NCI-H2107 (cell line): ENCODE measurements at places on chromosomes 1 and 21.

- no peak for DNase-seq
Measured at GRCh38 chr1:58611861-58612385, 34.9 kb upstream of the TACSTD2 start.

DNA sequence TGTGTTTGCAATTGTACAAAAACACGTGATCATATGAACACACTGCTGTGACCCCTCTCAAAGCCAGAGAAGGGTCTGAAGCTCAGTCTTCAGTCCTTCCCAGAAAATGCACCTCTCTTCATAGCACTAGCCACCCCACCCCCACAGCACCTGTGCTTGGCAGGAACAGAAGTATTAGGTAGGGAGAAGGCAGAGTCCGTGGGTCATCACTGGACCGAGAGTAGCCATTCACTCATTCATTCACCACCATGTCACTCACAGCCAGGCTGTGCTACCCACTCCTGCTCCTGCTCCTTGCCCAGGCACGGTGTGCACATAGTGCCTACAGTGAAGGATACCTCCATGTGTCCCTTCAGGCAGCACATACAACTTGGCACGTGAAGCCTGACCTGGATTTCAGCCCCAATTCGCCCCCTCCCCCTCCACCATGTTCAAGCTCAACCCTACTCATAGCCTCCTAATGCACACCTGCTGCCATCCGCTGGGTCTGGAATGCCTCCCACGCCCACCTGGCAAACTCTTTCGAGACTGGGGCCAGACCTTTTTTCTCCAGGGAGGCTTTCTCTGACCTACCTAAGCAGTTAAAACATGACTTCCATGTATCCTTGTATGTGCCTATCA lies 81.9 kb upstream of the GALNT2 start:
- no peak for DNase-seq

GRCh38 chr1:211722277-211723175 lies 47.1 kb upstream of the NEK2 start:
- peak; percentile 69 for DNase-seq

GRCh38 chr1:188394677-188395076 lies 1565.9 kb downstream of the PLA2G4A start:
- DNase-seq: no peak

DNA sequence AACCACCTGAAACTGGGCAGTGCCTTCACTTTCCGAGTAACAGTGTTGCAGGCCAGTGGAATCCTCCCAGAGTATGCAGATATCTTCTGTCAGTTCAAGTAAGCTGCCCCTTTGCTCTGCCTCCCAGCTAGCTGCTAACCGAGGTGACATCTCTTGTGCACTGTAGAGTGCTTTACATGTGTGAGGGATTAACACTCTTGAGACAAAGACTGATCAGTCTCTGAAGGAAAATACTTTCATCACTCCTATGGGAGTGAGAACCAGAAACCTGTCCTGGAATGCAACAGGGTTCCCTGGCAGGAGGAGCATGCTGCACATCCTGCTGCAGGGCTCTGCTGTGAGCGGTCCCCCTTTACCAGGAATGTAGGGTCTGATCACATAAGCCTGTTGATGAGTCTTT lies 61.4 kb upstream of the PGD start:
- no peak for DNase-seq

DNA sequence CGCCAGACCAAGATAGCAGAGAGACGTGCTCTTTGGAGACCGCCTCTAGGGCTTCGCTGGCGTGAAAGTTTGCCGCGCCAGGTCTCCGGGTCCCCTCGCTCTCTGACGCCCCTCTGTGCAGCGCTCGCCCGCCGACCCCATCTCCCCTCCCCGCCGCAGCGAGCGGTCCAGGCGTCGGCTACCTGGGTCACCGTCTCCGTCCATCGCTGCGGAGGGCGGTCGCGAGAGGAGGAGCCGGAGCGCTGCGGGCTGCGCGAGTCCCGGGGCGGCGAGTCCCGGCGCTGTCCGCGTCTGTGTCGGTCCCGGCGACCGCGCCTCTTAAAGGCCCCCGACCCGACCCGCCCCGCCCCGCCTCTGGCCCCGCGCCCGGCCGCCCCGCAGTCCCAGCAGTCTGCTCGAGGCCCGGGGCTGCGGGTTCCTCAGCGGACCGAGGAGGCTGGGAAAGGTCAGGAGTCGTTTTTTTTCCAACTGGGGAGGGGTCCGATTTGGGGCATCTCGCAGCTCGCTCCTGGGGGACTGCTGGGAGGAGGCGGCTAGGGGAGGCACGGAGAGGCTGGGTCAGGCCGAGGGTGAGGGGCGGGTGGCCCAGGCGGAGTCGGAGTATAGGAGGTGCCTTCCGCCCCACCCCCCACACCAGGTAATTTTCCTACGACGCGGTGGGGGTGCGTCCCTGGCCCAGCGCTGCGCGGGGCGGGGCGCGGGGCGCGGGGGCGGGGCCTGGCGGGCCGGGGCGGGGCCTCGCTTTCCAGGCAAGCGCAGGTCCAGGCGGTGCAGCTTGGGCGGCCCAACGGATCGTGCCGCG lies at the start of the genes FBXO2 and FBXO44:
Gene FBXO2 (minus strand): TSS at position 293 of the 802 bp plus-strand sequence. CDS start 89 bp downstream, at position 204.
Gene FBXO44 (plus strand): TSS at position 741 of the 802 bp plus-strand sequence. CDS start 959 bp downstream, outside the sequence.
- DNase-seq: no peak

- DNase-seq: no peak
Measured at GRCh38 chr21:45010096-45010495, 64.3 kb upstream of the ADARB1 start.

GRCh38 chr1:241837901-241838300 lies 10.1 kb upstream of the EXO1 start:
- DNase-seq: no peak

GRCh38 chr1:207174913-207175312 lies 70.9 kb downstream of the C4BPA start:
- no peak for DNase-seq

DNA sequence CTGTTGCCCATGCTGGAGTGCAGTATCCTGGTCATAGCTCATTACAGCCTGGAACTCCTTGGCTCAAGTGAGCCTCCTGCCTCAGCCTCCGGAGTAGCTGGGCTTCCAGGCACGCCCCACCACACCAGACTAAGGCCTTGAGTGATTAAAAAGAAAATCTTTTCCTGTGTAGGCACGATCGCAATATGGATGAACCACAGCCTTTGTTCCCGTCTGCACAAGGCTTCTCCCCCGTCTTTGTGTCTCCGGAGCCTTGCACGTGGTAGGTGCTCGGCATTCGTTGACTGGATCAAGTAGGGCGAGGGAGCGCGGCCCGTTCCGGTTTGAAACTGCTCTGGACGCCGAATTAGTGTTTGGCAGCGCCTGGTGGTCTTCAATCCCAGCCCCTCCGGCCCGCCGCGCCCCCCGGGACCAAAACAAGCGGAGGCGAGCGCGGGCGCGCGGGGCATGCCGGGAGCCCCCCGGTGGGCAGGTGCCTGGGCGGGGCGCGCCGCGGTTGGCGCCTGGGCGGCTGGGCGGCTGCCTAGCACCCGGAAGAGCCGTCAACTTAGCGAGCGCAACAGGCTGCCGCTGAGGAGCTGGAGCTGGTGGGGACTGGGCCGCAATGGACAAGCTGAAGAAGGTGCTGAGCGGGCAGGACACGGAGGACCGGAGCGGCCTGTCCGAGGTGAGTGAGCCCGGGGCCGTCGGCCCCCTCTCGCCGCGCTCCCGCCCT lies at the start of gene SFT2D2:
Gene SFT2D2 (plus strand): TSS at position 529 of the 715 bp plus-strand sequence. CDS start 76 bp downstream, at position 605.
- peak; percentile 57 for DNase-seq

DNA sequence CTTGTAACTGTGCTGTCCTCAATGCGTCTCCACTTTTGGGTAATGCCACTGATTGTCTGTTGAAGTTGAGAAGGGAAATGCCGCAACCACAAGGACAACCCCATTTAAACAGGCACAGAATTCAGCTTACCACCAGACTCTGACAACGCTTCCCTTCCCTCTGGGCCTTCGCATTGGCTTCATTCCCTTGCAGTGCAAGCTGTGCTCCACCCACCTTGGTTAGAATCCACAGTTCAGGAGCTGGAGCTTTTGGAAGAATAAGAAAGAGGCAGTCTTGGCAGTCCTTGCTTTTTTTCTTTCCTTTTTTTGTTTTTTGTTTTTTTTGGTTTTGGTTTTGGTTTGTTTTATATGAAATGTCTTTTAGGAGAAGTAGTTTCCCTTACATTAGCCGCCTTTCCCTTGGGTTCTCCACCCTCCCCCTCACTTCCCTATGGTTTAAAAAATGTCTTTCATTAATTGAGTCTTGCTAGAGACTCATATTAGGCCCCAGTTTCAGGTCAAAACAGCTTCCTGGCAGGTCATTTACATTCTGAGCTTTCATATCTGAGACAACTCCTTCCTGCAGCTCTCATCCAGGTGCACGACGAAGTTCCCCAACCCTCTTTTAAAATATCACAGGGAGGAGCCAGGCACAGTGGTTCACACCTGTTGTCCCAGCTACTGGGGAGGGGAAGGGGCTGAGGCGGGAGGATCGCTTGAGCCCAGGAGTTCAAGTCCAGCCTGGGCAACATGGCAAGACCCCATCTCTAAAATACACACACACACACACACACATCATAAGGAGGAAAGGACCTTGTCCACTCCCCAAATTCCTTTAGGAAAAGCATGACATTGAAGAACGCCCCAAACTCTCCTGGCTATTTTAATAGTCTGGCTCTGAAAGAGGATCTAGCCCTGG lies 20.7 kb upstream of the LAX1 start:
- no peak for DNase-seq

GRCh38 chr1:247966532-247967204 lies 1.6 kb downstream of the OR2AK2 start:
- no peak for DNase-seq

GRCh38 chr1:200351826-200352549 lies 57.8 kb downstream of the ZNF281 start:
- DNase-seq: no peak

GRCh38 chr1:159171688-159172501 lies 480 bp downstream of the CADM3 start:
- DNase-seq: no peak

DNA sequence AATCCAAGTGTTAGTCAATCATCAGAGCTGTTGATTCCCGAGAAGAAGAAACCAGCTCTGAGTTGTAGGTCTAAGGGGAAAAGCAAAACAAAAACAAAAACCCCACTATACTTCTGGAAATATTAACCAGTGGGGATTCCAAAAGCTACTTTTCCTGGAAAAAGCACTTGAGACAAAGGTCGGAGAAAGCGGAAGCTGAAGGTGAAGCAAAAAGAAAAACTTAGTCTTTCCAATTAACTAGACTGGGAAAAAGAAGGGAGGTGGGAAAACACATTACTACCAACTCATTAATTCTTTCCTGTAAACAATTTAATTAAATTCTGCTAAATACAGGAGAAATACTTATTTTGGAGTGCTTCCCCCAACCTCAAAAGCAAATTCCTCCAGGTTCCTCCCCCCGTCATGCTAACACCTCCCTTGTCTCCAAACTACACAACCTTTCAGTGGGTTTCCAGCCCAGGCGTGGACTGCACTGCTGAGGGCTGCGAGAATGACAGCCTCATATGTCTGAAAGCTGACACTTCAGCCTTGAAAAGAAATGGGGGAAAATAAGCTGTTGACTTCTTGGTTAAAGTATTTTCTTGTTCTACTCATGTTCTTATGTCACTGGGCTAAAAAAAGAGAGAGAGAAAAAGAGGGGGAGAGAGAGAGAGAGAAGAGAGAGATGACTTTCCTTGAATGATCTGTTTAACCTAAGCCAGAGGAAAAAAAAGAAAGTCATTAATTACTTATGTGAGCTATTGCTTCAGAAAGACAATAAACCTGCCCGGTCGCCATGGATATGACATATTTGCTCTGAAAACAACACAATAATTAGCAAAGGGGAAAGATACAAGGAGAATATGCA lies 5.1 kb downstream of the CASZ1 start:
- DNase-seq: no peak

DNA sequence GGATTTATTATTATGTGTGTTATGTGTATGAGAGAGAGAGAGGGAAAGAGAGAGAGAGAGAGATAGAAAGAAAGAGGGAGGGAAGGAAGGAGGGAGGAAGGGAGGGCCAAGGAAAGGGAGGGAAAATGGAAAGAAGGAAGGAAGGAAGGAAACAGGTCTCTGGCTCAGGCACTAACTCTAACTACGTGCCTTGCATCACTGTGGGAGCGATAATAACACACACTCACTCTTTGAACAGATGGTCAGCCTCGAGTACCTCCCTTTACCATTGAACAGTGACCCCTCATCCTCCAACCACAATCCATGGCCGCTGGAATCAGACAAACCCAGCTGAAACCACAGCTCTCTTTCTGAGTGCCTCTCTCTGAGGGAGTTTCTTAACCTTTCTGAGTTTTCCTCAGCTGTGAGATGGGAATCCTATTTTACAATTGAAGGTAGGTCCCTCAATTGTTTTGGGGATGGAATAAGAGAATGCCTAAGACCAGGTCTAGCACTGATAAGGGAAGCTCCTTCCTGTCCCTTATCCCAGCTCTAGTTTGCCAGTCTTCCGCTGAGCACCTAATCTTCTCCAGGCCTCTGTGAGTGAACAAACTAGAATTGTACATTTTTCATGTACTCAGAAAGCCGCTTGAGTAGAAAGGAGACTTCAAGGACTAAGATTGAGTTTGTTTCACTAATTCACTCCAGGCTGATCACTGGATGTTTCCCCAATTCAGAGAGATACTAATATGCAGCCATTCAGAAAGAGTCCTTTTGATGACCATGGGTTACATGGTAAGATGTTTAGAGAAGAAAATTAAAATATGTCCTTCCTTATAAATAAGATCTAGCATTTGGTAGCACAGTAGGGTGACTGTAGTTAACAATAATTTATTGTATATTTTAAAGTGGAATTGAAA lies 62.8 kb downstream of the IRF2BP2 start:
- no peak for DNase-seq

DNA sequence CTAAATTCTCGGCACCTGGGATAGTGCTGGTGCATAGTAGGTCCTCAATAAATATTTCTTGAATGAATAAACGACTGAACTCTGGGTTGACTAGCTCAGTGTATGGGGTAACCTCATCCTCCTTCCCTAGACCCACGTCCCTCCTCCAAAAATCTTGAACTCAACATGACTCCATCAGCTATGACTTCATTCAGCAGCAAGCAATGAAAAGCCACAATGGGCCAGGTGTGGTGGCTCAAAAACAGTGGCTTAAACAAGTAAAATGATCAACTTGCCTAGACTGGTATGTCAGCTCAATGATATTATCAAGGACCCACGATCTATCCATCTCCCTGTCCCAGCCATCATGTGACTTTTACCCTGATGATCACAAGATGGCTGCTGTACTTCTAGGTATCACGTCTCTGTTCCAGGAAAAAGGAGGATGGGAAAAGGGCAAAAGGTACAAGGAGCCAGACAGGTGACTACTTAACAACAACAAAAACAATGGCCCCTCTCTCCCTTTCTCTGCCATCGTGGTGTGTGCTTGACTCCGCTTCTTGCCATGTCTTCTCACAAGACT lies 13.0 kb upstream of the PAQR7 start:
- DNase-seq: no peak

DNA sequence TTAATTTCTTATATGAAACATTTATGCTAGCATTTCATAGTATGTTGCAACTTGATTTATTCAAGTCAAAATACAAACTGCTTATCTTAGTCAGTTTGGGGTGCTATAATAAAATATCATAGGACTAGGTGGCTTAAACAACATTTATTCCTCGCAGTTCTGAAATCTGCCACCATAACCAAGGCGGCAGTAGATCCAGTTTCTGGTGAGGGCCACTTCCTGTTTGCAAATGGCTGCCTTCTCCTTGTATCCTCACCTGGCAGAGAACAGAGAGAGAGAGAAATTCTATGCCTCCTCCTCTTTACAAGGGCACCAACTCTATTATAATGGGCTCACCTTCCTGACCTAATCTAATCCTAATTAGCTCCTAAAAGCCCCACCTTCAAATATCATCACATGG lies 76.1 kb upstream of the RGS2 start:
- DNase-seq: no peak
